Mucosa of gallbladder (tissue), 1 donor: ENCODE measurements at places on chromosomes 12 and 14. TPM values are rescaled to one million over a fixed set of nuclear protein-coding genes. Genes with fewer than 3 reads are reported as not detected.

The FLRT2 gene
- 20.5 TPM for total RNA-seq

DNA sequence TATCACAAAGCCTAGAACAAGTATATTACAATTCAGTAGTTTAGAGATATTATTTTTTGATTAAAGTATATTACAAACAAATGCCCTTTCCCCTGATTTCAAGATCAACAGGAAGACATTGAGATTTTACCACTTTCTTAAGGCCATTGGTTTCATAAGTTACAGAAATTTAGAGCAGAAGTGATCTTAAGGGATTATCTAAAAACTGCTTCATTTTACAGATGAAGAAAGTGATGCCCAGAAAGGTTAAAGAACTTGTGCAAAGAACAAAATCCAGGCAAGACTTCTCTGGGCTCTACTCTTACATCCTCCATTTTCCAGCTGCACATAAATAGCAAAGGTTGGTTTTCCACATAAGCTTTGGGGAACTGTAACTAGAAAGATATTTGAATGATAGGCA lies 87.5 kb downstream of the DUSP6 start:
- DNase-seq = no peak

- no peak for DNase-seq
Measured at GRCh38 chr14:21367582-21368144, 16.2 kb downstream of the SUPT16H start.

GRCh38 chr14:55733599-55733998 lies 153.6 kb downstream of the KTN1 start:
- no peak for DNase-seq

- DNase-seq = peak; percentile 48
Measured at GRCh38 chr14:68794851-68795596, 2.2 kb upstream of the ZFP36L1 start.

The C1S gene
- total RNA-seq = 319 TPM

DNA sequence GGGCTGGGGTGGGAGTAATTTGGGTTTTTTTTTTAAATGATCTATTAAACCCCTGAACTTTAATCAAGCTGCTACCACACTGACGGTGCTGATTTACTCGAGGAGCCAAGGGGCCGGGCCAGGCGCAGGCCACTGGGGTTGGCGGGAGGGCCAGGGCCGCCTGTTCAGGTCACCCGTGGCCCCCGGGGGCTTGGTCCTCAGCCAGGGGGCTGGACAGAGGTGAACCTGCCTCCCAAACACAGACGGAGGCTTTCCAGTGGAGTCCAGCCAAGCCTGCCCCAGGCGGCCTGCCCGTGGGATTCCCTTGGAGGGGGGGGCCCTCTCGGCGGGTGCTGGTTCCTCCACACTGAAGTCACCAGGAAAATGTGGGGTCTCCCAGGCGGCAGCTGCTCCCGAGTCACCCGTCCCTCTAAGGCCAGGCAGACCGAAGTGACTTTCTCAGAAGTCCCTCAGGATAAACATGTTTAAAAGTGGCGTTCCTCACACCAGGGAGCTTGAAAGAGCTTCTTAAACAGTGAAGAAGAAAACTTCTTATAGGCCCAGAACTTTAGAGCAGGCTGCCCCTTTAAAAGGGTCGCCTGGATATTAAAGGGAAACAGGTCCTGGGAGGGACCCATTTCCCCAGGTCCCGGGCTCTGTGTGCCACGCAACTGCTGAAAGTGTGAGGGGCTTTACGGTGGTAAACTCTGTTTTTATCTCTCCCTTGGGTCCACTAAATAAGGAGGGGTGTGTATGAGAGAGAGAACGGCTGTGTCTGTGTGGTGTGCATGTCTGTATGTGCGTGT lies 167.2 kb upstream of the GSC start:
- DNase-seq = no peak

- no peak for DNase-seq
Measured at GRCh38 chr14:91831337-91831736, 36.0 kb downstream of the TC2N start.

DNA sequence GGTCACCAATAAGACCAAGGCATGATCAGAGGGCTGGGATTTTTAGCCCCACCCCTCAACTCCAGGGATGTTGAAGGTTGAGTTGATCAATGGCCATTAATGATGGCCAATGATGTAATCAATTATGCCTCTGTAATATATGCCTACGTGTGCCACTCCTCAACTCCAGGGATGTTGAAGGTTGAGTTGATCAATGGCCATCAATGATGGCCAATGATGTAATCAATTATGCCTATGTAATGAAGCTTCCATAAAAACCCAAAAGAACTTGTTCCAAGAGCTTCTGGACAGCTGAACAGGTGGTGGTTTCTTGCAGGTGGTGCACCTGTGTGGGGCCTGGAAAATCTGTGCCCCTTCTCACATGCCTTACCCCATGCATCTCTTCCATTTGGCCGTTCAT lies 33.2 kb downstream of the KLRG1 start:
- no peak for DNase-seq

DNA sequence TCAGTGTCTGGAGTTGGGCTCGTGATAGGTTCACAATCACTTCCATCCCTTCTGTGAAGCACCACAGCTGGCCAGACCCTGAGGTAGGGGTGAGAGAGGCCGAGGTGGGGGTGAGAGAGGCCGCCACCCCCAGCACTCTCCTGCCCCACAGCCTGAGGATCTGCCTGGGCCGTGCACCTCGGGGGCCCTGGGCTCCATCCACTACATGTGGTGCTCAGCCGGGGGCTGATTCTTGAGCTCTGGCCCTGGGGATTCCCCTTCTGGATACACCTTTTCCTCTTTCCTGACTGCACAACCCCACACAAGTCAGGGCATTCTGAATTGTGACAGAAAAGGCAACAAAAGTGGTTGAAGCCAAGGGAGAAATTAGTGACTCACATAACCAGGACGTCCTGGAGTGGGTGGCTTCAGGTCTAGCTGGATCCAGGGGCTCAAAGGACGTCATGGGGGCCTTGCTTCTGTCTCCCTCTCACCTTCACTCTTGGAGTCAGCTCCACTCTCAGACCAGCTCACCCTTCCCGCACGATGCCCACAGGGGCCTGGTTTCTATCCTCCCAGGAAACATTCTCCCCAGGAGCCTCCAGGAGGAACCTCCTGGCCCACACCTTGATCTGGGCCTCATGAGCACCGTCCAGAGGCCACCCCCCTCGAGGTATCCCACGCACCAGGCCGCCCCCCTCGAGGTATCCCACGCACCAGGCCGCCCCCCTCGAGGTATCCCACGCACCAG lies 12.1 kb upstream of the FBRSL1 start:
- DNase-seq = no peak

DNA sequence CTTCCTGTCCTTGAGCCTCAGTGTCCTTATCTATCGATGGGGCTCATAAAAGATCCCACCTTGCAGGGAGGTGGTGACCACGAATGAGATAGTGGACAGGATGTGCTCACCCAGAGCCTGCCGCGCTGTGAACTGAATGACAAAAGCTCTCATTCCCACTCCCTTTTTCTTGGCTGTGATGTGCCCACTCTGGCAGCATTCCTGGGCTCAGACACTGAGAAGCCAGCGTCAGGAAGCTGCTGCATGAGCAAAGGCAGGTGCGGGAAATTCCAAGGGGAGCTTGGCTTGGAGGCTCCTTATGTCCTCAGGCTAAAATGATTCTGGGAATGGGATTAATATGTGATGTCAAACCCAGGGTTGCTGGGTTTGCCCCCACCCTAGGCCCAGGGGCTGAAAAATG lies 61.6 kb downstream of the EFCAB11 start:
- DNase-seq = no peak

- no peak for DNase-seq
Measured at GRCh38 chr12:92757597-92758121, 54.9 kb downstream of the PLEKHG7 start.

- DNase-seq = no peak
Measured at GRCh38 chr14:20652996-20653975, 11.8 kb upstream of the OR6S1 start.

DNA sequence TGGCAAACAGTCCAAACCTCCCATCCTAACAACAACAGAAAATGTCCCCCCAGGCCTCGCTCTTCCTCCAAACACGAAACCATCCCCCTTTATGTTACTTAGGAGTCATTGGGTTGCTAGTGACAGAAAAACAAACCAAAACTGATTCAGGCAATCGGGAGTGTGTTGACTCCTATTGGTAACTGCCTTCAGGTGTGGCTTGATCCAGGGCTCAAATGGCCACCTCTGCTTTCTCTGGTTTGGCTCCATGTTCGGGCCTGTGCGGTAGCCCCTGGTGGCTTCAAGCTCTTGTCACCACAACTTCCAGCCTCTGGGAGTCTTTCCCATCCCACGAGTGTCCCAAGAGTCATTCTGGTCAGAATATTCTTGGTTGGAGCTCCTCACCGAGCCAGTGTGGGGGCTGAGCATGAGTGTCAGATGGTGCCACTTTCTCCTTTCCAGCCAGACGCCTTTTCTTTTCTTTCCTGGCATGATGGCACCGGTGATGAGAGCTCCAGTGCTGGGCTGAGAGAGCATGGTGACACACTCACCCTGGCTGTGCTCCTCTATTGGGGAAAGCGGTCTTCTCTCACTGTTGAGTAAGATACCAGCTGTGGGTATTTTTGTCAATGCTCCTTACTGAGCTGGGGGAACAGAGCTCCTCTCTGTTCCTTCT lies 38.6 kb downstream of the NOC4L start:
- DNase-seq = no peak

DNA sequence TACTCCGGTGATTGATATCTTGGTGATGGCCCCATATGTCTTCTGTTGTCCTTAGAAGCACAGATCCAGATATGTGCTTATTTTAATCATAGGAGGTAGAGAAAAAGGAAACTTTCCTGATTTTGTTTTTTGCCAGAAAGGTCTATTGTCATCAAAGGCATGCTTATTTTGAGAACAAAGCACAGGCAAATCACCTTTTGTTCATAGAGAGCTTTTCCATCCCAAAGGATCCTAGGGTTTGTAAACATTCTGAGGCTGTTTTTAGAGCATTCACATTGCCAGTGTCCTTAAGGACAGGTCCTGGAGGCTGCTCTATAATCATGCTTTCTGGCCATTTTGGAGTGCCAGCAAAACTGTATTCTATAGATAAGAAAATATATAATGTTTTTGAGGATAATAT lies 148.5 kb upstream of the SEL1L start:
- DNase-seq = no peak

GRCh38 chr12:1934831-1935230 lies 16.4 kb upstream of the CACNA2D4 start:
- DNase-seq = no peak

DNA sequence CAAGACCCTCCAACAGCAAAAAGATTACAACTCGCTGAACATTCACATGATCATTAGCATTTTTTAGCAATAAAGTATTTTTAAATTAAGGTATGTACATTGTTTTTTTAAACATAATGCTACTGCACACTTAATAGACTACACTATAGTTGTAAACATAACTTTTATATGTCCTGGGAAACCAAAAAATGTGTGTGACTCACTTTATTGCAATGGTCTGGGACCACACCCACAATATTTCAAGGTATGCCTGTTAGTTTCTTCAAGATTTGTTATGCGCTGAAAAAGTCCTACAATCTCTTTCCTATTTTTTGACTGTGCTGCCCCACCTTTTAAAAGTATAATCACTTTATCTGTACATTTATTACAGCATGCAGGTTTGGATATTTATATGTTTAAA lies 30.4 kb upstream of the PCNX4 start:
- no peak for DNase-seq

DNA sequence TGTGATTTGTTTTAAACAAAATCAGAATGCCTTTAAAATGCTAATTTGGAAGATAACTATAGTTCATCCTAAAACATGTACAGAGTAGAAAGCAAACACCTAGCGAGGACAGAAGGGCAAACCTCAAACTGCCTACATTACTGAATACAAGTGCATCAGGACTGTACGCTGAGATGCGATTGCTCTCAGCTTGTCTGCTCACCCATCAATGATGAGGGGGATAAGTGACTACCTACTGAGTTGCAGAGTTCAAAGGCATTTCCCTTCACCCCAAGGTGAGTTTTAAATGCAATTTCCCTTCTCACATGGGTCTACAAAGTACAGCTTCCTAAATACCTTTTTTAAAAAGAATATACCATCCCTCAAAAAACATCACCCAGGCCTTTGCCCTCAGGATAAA lies 52.9 kb downstream of the PHLDA1 start:
- no peak for DNase-seq

The AQP6 gene
- 0.32 TPM for total RNA-seq

- DNase-seq = peak; percentile 19
Measured at GRCh38 chr12:32390572-32391219, 8.7 kb upstream of the FGD4 start.

GRCh38 chr12:15411842-15412241 lies 89.5 kb downstream of the PTPRO start:
- DNase-seq = no peak

DNA sequence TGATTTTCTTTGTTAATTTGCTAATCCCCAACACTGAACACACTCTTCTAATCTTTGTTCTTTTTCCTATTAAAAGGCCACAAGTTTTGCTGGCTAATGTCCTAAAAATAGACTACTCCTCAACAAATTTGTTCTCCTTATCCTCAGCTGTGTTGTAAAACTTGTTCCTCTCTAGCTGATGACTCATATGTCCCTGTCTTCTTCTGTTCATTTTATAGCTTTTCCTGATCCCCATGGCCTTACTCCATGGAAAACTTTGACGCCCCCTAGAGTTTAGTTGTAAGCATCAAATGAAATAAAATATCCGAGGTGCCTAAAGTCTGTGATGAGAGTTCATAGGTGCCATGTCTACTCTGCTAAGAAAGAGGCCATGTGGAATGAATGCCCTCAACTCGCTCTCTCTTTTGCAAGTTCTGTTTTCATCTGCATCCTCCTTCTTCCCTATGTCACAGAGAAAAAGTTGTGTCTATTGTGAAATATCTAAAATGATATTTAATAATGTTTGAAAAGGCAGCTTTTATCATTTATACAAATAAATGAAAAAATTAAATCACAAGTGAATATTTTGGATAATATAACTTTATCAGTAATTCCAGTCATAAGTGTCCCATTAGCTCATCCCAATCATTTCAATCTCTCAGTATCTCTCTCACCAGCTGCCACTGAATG lies 237.9 kb downstream of the IPO8 start:
- no peak for DNase-seq
